ENCODE measurements at places on chromosomes 3 and 15.

- no peak for DNase-seq
Observed at GRCh38 chr3:192514081-192514753, 213.1 kb downstream of the FGF12 start.

DNA sequence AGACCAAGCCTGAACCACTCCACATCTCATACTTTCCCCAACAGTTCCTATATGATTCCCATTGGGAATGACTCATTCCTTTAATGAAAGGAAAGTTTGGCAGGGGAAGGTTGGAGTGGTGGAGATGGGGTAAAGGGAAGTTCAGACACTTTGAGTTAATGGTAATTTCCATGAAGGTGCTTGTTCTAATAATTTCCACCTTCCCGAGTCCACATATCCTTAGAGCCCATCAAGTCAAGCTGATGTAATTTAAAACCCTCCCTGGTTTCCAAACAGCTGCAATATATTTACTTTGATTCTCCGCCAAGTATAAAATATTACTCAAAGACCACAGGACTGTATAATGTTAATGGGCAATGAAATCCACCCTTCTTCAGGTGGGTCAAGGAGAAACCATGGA, 95.0 kb upstream of the GALNT15 start:
- DNase-seq = no peak

DNA sequence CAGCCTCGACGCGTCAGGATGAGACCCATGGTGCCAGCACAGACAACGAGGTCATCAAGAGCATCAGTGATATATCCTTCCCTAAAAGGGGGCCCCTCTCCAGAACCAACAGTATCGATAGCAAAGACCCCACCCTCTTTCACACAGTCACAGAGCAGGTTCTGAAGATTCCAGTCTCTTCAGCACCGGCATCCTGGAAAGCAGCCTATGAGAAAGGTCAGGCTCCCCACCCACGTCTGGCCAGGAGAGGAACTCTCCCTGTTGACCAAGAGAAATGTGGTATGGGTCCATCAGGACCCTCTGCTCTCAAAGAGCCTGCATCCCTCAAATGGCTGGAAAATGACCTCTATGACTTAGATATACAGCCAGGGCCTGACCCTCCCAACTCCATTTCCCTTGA, 11.6 kb downstream of the ANKRD34C start:
- DNase-seq = no peak

- no peak for DNase-seq
Observed at GRCh38 chr3:59212128-59212779, 162.4 kb upstream of the CFAP20DC start.

GRCh38 chr3:94522488-94522887, 459.6 kb downstream of the NSUN3 start:
- no peak for DNase-seq

Measured in esophagus squamous epithelium (tissue), 5 donors.